ENCODE measurements at places on chromosomes 12 and 14.

DNA sequence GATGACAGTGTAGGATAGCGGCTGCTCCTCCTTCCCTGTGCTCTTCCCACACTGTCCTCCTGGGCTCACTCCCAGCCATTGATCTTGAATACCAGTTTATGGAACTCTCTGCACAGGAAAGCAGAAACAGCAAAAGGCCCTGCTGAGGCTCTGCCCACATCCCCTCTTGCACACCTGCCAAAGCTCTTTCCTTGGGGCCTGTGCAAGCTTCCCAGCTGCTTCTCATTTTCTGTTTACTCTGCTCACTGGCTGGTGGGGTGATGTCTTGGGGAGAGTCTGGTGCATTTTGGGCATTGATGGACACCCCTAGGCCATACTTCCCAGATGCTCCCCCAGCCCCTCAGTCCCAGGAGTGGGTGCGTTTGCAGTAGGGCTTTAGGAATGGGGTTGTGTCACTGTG lies 361.8 kb downstream of the TMEM121 start:
- no peak for DNase-seq

DNA sequence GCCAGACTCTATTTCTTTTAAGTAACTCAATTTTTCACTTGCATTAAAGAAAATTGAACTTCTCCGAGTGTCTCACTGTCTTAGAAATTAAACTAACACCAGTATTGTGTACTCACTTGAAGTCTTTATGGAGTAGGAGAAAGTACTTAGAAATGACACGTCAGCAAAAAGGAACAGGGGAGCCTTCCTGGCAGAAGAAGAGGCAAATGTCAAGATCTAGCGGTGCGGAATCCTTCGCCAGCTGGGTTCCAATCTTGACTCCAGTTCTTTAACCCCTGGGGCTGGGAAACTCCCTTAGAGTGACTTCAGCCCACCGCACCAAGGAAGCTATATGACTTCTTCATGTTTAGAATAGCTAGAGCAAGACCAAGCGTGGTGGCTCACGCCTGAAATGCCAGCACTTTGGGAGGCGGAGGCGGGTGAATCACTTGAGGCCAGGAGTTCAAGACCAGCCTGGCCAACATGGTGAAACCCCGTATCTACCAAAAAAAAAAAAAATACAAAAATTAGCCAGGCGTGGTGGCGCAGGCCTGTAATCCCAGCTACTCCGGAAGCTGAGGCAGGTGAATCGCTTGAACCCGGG lies 34.4 kb downstream of the WBP11 start:
- no peak for DNase-seq

GRCh38 chr12:65875640-65876071 lies 51.4 kb downstream of the HMGA2 start:
- no peak for DNase-seq

DNA sequence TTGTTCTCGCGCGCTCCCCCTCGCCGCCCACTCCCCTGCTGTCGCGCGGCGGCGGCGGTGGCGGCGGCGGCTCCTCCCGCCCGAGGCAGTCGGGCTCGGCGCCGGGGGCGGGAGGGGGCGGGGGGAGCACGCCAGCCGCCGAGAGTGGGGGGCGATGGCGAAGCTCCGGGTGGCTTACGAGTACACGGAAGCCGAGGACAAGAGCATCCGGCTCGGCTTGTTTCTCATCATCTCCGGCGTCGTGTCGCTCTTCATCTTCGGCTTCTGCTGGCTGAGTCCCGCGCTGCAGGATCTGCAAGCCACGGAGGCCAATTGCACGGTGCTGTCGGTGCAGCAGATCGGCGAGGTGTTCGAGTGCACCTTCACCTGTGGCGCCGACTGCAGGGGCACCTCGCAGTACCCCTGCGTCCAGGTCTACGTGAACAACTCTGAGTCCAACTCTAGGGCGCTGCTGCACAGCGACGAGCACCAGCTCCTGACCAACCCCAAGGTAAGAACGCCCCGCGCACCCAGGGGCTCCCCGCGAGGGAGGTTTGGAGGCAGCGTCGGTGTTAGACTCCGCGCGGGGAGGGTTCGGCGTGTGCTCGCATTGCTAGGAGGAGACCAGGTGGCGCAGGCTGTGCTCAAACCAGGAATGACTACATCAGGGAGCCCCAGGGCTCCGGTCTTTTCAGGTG lies 629 bp downstream of the KCNMB4 start:
- no peak for DNase-seq

DNA sequence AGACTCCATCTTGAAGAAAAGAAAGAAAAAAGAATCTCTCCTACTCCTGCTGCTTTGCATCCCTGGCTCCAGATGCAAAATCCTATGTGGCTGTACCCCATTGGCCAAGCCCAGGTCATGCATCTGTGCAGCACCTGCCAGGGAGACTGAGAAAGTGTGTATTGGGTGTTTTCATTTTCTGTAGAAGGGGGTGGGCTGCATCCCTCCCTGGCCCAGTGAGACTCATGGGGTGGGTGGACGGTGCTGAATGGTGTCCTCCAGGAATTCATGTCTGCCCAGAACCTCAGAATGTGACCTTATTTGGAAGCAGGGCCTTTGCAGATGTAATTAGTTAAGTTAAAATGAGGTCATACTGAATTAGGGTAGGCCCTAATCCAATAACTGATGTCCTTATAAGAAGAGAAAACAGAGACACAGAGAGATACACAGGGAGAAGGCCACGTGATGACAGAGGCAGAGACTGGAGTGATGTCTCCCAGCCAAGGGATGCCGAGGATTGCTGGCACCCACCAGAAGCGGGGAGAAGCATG lies 23.2 kb downstream of the MOAP1 start:
- DNase-seq: no peak

- DNase-seq: no peak
Observed at GRCh38 chr12:111901182-111901581, 59.2 kb downstream of the MAPKAPK5 start.

GRCh38 chr12:6925239-6925539 lies 2.6 kb upstream of the ATN1 start:
- no peak for DNase-seq

GRCh38 chr14:94581127-94581999 lies at the start of gene SERPINA5:
Gene SERPINA5 (plus strand): TSS chr14:94581426. CDS start chr14:94587363, 5,937 bp downstream.
- DNase-seq: no peak

DNA sequence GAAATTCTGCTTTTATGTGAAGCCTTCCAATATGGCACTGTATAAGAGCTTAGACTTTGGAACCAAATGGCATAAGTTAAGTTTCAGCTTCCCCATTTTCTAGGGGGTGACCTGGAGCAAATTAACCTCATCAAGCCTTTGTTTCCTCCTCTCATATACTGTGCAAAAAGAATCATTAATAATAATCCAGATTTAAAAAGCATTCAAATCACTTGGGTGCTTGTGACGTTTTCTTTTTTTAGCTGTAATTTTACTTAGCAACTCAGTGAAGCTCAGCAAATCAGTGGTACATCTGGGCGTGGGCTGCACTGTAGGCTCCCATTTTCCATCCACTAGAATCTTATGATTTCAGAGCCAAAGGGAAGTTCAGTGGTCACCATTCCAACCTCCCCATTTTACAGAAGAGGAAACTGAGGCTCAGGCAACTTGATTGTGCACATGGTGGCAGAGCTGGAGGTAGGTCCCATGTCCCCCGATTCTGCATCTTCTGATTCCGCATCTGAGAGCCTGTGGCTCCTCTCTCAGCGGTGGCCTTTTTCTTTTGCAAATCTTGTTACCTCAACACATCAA lies 131.2 kb downstream of the SNAPC1 start:
- DNase-seq: no peak

DNA sequence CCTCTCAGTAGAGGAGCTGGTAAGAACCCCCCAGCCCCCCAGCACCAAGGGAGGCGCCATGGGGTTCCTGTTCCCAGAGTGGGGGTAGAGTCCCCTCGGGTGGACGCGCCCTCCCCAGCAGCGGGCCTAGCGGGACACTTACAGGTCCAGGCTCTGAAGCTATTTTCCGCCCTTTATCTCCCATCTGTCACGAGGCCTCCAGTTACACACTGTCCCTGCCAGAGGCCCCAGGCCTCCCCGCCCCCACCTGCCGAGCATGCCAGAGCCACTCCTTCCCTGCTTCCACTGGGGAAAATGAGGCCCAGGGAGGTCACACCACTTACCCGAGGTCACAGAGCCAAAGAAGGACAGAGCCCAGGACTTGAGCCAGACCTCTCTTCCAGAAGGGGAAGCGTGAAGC lies 3.1 kb downstream of the C14orf180 start:
- DNase-seq: no peak

GRCh38 chr12:28568704-28569103 lies 378.4 kb downstream of the CCDC91 start:
- no peak for DNase-seq

GRCh38 chr14:39102265-39102968 lies 618 bp downstream of the SEC23A start:
- DNase-seq: no peak

DNA sequence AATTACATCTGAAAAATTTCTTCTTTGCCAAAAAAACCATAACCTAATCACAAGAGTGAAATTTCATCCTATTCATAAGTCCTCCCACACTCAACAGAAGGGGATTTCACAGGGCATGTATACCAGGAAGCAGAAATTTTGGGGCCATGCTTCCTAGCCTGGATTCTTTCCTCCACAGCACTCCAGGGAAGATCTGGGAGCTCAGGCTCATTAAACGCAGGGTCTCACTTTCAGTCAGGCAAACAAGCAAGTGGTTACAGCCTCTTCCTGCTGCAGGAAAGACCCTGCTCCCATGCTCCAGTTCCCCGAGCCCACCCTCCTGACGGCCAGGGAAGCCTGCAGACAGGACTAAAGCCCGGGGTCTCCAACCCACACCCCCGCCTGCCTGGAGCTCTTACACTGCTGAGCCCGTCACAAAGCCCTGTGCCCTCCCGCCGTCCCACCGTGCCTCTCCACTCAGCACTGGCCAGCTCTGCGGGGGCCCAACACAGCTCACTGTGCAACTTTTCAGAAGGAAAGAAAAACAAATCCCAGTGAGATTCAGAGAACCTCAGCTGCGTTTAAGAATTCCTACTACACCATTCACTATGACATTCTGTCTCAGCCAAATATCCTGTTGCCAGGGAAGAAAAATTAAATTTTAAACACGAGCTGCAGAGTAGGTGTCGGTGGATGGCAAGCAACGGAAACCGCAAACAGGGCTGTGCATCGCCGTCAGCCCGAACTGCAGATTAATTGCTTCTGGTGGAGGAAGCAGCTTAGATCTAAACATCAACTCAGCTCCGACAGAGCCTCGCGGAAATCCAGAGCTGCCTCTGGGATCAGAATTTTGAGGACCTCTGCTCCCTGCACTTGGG lies 106.7 kb upstream of the SFSWAP start:
- no peak for DNase-seq

DNA sequence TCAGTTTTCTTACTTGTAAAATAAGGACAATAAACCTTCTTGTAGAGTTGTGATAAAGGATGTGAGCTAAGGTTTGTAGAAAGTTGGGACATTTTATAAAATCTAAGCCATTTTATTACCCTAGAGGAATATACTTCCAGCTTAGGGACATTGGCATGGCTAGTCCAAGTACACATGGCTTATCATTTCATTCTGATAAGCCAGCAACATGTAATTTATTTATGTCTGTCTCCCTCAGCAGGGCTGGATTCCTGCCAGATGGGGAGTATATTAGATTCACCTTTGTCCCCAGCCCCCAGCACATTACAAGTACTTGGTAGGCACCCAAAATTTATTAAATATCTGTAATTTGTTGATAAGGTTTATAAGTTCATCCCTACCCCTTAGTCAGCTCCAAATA lies 6.3 kb upstream of the ATG14 start:
- DNase-seq: no peak

- no peak for DNase-seq
Observed at GRCh38 chr12:111624540-111624939, 25.4 kb upstream of the ATXN2 start.

DNA sequence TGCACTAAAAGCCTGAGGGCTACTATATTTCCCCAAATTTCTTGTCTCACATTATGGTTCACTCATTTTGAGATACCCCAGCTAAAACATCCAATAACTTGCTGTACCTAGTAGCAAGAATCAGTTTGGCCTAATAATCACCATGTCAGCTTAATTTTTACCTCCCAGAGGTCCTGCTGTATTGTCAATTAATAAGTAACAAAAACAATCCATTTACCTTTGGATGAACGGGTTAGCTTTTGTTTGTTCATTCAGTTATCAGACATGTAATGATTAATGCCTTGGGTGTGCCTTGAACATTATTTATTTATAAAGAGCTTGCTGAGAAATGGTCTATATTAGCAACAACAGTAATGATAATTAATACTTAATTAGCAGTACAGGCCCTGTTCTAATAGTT lies 57.0 kb downstream of the MON2 start:
- DNase-seq: no peak

DNA sequence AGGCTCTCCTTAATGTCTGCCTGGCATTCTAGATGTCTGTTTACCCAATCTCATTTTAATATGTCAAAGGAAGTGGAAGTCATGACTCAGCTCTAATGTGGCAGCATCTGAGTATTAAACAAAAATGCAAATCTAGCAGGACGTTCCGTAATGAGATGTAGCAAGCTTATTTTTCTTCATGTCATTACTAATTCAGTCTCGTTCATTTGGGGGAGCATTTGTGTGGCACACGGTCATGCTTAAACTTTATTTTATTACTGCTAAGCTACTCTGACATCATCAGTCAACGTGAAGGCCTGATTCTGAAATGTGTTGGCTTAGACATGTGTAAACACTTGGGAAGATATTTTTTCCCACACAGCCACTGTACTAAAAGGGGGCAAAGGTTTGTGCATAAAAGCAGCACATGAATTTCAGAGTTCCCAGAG lies 326.7 kb upstream of the TMPO start:
- DNase-seq: no peak

DNA sequence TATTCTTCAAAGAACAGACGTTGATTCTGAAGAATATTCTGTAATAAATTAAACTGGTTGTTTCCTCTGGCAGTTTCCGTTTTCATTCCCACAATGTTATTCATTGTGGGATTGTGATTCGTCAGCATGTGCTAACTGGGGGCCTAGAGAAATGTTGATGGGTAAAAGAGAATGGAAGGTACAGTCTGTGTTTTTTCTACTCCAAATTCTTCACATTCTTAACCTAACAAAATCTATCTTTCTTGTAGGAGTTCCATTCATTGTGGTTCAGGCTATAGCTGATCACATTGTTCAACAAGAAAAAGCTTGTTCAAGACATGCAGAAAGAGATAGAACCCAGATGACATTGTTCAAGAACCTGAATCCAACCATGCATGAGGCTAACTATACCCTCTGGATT lies 5.9 kb downstream of the CD163 start:
- DNase-seq: no peak

DNA sequence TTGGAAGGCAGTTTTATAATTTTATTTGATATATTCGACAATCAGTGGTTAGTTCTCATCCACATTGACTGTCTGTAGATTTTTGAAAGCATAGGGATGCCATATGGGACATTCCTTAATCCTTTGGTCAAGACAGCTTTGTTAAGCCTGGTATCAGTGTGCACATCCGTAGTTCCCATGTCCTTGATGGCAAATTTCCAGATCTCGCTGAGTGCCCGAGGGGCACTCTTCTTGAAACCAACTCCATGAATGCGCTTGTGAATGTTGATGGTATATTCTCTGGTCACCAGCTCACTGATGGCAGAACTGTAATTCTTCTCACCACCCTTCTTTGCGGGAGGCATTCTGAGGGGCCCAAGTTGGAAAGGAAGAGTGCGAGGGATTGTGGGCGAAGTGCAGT lies 6.1 kb upstream of the DENND5B start:
- DNase-seq: no peak

Measured in esophagus squamous epithelium (tissue), 5 donors.